ENCODE measurements at places on chromosomes 5 and 9. TPM values are rescaled to one million over a fixed set of nuclear protein-coding genes. Genes with fewer than 3 reads are reported as not detected.

The TMEM174 gene
- not detected for total RNA-seq

The RNF224 gene
- 2.7 TPM for total RNA-seq

The SPATA31D4 gene
- not detected for total RNA-seq

The TMEM252 gene
- not detected for total RNA-seq

The HEMGN gene
- total RNA-seq, result not detected

The NMUR2 gene
- not detected for total RNA-seq

The GRXCR2 gene
- not detected for total RNA-seq

The FGF18 gene
- total RNA-seq, result 0.08 TPM

The AIF1L gene
- 63.3 TPM for total RNA-seq

The IL3 gene
- total RNA-seq, result not detected

The SUSD3 gene
- total RNA-seq, result 0.96 TPM

The MSX2 gene
- total RNA-seq, result 1.3 TPM

The MATR3 gene
- total RNA-seq, result 60.5 TPM

The TRAF1 gene
- total RNA-seq, result 1.2 TPM

The OCLN gene
- total RNA-seq, result 58.1 TPM

The SGCD gene
- 0.52 TPM for total RNA-seq

The LCN15 gene
- total RNA-seq, result not detected

The OGN gene
- 0.68 TPM for total RNA-seq

The NAA35 gene
- total RNA-seq, result 17.3 TPM

The ADCY2 gene
- total RNA-seq, result 0.12 TPM

The STC2 gene
- 8.7 TPM for total RNA-seq

The WDR38 gene
- not detected for total RNA-seq

The DEPDC1B gene
- 4.9 TPM for total RNA-seq

The ADGRD2 gene
- 0.08 TPM for total RNA-seq

The SMIM33 gene
- not detected for total RNA-seq

The PFN3 gene
- not detected for total RNA-seq

The ZDHHC11B gene
- 7.0 TPM for total RNA-seq

The TAF11L5 gene
- not detected for total RNA-seq

The CPEB4 gene
- 38.5 TPM for total RNA-seq

The SUSD1 gene
- total RNA-seq, result 4.9 TPM

The DMRTA1 gene
- 1.8 TPM for total RNA-seq

The EQTN gene
- total RNA-seq, result not detected

The RASGRF2 gene
- 1.1 TPM for total RNA-seq

The SIT1 gene
- total RNA-seq, result 0.44 TPM

The PAM gene
- 51.3 TPM for total RNA-seq

The PRSS3 gene
- total RNA-seq, result 107 TPM

The SLCO6A1 gene
- not detected for total RNA-seq

The SLCO4C1 gene
- total RNA-seq, result not detected

The ADAMTSL2 gene
- total RNA-seq, result 0.88 TPM

The ANKRD55 gene
- not detected for total RNA-seq

The KIAA0825 gene
- 2.2 TPM for total RNA-seq

The FAM151B gene
- 1.3 TPM for total RNA-seq

Data from esophagus mucosa (tissue), 1 donor.